Inflammatory macrophage (primary cell): ENCODE measurements at places on chromosomes 4 and X.

DNA sequence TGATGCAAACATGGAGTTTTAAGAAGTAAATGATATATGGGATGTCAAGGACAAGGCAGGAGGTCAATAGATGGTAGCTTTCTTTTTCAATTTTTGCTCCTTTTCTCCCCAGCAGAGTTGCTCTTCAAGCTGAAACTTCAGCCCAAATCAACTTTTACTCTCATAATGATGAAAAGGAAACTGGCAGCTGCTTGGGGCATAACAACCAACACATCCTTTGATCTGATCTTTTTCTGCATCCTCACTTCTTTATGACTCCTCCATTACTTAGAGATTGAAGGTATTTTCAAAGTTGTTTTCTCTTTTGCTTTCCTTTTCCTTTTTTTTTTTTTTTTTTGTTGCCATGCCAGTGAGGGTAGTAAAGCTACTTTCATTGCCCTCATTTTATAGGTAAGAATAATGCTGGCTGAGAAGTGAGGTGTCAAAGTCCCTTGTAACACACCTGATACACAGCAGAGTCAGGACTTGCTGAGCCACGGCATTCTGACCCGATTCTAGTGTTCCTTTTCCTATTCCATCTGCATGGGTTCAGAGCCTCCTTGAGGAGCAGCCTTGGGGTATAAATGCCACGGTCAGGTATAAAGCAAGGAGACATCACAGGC, 26.9 kb downstream of the SLC2A9 start:
- DNase-seq: no peak

GRCh38 chr4:76943790-76944189, 5.8 kb upstream of the SEPTIN11 start:
- no peak for DNase-seq

DNA sequence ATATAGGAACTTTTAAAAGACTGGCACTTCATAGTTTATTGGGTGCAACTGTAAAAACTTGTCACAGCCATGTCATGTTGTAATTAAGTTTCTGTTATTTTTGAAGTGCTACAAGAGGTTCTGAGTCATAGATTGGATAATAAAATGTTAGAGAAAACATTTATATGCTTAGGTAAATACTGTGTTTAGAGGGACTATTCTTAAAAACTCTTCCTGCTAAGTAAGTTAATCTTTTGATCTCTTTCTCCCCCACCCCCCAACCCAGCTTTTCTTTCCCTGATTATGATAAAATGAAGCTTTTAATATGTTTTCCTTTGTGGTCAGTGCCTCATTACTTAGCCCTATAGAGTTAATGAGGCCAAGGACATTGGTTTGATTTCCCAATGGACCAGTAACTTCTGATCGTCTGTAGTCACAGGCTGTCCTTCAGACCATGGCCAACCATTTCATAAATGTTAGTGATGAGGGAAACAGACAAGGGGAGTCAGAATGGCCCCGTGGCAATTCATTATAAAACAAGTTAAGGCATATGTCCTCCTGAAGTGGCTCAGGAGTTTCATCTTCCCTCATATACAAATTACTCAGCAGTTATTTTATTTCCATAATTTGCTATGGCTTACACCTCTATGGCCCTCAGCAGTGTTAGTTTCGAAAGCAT, 3.9 kb upstream of the PDLIM5 start:
- no peak for DNase-seq

GRCh38 chrX:15673970-15674369, 9.4 kb upstream of the CLTRN start:
- no peak for DNase-seq

- no peak for DNase-seq
These were observed 149.3 kb downstream of the DMD start for GRCh38 chrX:33062041-33062440.

DNA sequence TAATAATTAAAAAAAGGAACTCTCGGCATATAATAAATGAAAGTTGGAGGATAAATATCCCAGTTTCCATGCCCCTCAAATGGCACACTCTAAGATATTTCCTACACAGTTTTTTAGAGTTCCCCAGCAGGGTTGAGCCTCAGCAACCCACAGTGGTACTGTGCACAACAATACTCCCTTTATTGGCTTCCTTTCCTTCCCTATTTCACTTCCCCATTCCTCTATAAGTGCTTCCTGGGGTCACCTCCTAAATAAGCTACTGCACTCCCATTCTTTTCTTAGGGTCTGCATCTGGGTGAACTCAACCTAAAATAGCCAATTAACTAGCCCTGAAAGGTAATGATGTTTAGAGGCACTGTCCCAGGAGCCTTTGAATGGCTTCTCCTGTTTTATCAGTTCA, 76.4 kb upstream of the NHS start:
- no peak for DNase-seq

DNA sequence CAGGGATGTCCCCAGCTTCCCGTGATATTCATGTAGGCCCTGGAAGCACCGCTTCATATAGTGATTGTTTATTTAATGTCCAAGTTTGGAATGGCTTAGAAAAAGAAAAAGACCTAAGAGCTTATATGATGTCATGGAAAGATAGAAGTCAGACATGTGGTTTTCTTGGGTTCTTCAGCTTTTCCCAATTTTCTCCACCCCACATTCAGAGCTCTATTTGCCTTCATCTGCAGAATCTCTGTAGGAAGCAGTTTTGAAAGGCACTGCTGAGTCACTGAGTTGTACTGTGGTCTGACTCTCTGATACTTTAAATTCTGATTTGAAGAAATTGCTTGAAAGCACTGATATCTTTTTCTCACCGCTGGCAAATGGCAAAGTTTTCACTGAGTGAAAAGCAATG, 120.6 kb upstream of the EDNRA start:
- no peak for DNase-seq

- peak; percentile 13 for DNase-seq
These were observed 637 bp downstream of the MAMLD1 start for GRCh38 chrX:150363561-150364346.

DNA sequence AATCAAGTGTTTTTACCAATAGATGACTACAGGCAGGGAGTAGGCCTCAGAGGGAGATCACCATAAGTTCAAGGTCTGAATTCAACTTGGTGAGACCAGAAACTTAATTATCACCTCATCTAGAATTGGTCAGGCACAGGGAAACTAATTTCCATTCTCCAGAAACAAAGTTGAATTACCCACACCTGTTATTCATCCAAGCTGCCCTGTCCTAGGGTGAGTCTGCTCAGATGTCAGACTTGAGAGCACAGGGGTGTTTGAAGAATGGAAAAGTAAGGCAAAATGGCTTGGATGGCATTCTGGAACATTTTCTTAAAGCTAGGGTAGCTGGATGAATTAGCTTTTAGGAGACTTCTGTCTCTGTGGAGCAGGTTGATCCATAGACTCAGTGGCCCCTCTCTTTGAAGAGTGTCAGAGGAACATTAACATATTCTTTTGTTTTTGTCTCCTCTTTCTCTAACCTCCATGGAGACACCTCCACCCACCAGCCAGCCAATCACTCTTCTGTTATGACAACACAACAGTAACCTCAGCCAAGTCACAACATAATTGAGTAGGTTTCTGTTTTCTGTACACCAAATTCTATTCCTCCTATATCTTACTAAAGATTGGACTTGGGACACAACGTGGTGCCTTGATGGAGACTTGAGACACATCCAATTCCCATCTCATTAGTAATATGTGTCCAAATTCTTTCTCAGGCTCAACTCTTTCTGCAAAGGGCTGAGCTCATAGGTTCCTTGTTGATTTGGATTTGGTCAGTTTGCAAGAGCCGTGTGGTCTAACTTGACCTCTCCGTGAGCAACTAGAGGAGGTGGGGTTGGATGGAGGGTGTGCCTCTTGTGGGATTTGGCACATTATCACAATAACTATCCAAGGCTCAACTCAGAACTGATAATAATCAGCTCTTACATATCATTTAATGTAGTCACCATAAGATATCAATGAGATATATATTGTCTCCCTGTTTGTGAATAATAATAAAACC, 45.1 kb downstream of the VSIG4 start:
- peak; percentile 41 for DNase-seq

DNA sequence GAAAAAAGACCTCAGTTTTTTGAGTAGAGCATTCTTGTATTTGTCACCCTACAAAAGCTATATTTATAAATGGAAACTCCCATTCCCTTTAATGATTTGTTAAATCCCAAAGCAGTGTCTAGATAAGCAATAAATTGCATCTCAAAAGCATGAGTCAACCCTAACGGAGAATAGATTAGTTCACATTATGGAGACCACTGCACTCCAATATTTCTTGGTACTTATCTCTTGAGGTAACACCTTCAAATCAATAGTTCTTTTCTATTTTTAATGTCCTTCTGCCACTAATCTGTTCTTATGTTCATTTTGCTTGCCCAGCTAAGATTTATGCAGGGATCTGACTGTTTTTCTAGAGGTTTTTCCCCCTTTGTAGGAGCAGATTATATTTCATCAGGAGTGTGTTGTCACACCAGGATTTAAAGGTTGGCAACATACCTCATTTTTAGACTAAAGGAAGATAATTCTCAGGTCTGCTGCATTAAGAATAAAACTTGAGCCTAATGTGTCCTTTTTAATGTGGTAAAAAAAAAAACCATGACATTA, 91.4 kb upstream of the ADGRG2 start:
- no peak for DNase-seq

DNA sequence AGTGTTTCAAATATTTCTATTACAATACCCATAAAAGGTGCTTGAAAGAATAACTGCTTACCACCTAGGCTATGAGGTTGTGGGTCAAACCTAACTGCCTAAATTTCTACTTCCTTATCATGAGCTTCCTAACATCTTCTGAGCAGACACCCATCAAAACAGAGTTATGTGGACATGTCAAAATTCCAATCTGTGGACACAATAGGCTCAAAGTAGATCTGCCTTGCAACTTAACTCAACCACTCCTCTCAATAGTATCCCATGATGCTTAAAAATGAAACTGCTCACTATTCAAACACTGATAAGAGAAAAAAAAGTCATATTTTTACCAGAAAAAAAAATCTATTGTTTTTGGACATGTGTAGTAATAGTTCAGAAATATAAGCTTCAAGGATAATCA, 462.7 kb downstream of the INPP4B start:
- DNase-seq: no peak

DNA sequence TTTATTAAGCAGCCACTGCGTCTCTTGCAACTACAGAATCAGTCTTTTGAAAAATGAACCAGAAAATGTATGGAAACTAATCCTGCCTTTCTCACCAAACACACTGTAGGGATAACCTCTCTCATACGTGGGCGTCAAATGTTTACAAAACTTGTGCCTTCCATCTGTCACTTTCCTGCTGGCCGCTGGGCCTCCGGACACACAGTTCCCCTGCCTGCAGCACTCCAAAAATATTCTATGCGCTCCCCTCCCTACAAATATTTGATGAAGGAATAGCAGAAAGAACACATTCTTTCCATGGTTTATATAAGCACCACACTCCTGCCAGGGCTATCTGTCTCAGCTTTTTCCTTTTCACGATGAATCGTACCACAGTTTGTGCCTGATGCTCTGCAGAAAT, 14.9 kb upstream of the CYTL1 start:
- DNase-seq: peak; percentile 16

- DNase-seq: peak; percentile 22
These were observed 672 bp downstream of the TCEAL3 start for GRCh38 chrX:103608306-103608963.

DNA sequence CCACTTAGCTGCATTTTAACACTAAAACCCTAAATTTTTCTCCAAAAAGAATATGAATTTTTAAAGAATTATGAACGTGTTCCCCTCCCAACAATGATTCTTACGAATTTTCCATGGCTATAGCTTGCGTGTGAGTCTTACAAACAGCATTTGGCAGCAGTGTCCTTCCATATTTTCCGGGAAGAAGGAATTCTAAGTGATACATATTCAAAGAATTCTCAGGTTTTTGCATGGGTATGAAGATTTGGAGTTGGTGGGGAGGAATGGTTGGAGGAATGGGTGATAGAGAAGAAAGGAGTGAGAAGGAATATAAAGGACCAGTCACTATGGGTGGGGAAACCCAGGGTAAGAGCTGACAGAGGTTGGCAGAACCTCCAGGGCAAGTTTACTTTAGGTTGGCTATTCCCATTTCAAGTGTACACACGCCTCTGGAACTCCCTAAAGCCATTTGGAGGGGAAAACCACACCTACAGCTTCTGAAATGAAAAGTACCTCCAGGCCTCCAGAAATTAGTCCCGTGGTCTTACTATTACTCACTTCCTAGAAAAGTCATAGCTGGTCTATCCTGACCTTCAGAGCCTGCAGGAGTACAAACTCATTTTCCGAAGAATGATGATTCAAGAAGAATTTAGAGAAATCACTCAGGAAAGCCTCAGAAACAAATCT, 420.8 kb upstream of the DIPK2B start:
- no peak for DNase-seq

GRCh38 chr4:152265149-152265621, 270.7 kb downstream of the FBXW7 start:
- DNase-seq: no peak

DNA sequence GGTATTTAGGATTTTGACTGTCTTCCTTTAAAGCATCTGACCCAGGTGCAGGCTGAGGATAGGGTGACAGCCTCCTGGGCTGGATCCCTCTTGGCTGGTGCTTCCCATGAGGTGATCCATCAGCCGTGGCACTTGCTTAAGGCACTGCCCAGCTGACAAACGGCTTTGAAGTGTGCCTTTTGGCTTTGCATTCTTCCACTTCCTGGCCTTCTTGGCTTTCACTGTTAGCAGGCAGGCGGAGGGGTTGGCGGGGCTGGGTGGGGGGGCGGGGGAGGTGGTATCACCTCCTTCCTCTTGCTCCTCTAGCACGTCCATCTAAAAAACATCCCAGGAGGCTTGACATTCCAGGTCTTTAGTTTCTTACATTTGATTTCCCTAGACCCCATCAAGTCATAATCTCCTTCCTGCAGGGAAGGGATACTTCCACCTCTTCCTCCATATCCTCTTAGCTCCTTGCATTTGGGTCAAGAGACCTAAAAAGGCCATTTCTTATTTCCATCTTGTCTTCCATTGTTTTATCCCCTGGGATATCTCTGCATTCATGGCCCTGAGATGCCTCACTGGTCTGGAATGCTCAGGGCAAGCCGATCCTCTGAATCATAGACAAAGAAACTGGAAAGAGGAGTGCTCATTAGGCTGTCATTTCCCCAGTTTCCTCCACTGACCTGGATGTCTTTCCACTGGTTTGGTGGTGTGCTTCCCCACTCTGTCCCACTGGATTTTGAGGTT, 11.3 kb upstream of the APLN start:
- DNase-seq: no peak

DNA sequence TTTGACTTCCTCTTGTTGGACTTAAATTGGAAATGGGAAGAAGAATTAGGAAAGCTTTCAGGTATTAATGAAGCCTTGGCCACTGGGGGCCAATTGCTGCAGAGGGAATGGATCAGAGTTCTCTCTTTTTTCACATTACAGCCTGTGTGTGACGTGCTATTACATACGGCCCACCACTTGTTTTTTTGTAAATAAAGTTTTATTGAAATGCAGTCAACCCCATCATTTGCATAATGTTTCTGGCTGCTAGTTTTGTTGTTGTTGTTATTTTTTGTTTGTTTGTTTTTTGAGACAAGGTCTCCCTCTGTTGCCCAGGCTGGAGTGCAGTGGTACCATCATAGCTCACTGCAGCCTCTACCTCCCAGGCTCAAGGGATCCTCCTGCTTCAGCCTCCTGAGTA, 98.4 kb downstream of the ASMT start:
- no peak for DNase-seq
